Activated CD4-positive, CD25-positive, alpha-beta regulatory T cell treated with anti-CD3 and anti-CD28 coated beads, Interleukin-2, amount 50 U/mL, for 72 hours (primary cell): ENCODE measurements at places on chromosomes 1 and 21.

DNA sequence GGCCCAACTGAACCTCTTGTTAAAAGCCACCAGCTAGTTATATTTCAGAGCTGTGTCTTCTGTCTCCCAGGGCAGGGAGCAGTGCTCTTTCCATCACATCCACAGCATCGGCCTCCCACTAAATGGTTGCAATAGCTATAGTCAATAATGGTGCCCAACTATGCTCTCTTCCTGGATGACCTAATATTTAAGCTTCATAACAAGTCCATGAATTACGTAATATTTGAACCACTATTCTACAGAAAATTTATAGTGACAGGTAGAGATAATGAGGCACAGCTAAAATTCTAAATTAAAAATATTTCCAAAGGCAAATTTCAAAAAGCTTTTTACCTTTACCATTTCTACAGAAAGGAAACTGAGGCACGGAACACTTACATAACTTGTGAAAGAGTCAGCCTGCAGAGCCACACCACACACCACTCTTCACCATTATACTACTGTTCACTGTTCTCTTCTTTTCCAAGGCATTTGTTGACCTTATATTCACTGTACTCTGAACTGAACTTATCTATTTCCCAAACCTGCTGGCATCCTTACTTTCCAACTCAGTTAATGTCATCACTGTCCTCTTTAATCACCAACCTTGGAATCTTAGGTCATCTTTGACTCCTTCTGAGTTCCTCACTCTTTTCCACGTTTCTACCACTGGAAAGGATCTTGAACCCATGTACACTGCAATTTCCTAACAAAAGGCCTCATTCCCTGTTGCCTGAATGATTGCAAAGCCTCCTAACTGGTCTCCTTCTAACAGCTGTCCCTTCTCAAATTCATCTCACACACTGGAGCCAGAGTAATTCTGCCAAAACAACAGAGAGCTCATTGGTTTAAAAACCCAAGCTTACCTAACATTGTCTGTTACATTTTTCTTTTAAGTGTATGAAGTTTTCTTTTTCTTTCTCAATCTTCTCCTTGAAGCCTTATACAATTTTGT is 85.5 kb downstream of the DDAH1 start:
- DNase-seq: no peak

GRCh38 chr1:107459204-107459904 is 318.5 kb downstream of the NTNG1 start:
- no peak for DNase-seq

GRCh38 chr1:7983086-7983778 is 21.7 kb downstream of the PARK7 start:
- DNase-seq: no peak

DNA sequence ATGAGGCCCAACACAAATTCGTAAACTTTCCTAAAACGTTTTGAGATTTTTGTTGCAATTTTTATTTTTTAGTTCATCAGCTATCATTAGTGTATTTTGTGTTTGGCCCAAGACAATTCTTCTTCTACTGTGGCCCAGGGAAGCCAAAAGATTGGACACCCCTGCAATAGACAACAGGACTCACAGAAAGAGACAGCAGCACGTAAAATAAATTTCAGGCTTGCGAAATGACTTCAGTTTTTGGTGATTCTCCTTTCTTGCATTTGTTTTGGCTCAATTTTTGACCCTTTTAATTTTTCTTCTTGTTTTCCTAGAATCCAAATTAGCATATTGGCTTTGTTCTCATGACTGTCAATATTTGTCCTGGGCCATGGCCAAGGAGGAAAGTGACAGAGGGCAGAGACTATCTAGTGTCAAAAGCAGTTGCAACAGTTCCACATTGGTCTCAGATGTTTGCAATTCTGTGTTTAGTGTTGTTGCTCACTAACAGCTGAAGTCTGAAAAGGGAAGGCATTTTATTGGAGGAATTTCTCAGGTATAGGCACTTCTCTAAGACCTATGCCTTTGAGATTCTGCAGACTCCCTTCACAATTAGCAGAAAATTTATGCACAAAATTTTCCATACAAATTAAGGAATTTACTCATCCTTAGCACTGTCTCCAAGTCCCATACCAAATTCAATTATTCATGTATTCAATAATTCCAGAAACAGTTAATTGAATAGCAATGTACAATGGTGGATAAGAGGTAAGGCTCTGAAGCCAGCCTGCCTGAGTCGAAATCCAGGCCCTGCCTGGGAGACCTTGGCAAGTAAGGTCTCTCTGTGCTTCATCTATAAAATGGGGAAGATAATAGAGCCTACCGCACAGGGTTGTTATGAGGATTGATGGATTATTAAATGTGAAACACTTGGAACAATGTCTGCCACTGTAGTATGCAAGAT is 160.9 kb upstream of the IVNS1ABP start:
- DNase-seq: no peak

GRCh38 chr1:154794608-154795007 is 75.5 kb downstream of the KCNN3 start:
- DNase-seq: no peak

DNA sequence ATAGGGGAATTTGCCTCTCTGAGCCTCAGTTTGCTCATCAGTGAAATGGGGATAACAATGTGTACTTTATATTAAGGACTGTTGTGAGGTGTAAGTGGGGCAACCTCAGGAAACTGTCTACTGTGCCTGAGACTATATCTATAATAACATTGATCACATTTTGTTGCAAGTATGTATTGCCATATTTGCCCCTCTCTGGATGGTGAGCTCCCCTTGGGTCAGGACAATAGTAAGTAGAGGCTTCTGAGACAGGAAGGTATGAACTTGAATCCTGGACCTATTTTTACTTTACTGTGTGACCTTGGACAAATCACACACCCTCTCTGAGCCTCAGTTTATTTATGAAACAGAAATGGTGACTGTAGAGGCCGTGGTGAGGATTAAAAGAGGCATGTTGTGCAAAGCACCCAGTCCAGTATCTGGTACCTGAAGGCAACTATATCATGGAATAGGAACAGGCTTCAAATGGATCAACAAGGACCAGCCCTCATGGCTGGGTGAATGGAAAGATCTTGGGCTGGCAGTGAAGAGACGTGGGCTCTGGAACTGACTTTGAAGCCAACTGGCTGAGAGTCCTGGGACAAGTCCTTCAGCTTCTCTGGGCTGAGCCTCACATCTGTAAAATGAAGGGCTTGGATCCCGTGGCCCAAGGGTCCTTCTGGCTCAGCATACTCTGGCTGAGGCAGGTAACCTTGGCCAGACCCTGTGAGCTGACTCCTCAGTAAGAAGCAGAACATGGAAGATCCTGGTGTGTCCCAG is 35.0 kb upstream of the ID3 start:
- DNase-seq: no peak

DNA sequence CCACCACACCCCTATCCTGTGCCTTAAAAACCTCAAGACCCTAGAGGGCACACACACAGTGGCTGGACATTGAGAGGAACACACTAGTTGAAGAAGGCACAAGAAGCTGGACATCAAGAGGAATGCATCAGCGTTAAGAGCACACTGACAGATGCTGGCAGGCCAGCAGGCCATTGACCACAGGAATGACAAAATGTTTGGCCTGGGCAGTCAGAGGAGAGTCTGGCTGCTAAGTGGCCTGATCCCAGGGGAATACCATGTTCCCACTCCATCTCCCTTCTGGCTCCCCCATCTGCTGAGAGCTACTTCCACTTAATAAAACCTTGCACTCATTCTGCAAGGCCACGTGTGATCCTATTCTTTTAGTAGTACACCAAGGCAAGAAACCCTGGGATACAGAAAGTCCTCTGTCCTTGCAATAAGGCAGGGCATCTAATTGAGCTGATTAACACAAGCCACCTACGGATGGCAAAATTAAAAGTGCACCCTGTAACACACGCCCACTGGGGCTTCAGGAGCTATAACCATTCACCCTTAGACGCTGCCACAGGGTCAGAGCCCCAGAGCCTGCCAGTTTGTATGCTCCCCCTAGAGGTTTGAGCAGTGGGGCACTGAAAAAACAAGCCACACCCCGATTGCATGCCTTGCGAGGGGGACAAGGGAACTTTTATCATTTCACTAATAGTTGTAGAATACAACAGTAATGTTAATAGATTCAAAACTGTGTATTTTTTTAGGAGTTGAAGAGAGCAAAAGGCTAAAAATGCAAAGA is 1216.1 kb upstream of the NCAM2 start:
- no peak for DNase-seq

DNA sequence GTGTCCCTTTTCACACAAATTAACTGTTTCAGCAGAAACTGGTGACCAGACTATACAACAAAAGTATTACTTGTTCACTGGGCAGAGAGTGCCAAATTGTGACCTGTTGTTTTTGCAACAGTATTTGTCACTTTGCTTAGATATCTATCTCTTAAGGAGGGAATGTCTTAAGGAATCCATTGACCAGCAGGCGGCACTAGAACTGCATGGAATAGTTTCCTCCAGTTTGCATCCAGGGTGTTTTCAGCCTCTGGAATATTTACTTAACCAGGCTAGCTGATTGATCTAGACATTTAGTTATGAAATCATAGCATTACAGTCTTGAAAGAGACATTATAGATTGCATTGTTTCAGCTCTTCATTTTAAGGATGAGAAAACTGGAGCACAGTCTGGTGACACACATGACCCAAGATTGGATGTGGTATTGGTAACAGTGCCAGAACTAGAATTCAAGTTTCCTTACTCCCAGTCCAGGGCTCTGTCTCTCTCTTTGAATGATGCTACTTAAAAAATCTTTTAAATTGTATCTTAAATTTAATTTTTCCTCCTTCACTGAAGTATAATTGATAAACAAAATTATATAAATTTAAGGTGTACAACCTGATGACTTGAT is 16.9 kb downstream of the RPTN start:
- no peak for DNase-seq

DNA sequence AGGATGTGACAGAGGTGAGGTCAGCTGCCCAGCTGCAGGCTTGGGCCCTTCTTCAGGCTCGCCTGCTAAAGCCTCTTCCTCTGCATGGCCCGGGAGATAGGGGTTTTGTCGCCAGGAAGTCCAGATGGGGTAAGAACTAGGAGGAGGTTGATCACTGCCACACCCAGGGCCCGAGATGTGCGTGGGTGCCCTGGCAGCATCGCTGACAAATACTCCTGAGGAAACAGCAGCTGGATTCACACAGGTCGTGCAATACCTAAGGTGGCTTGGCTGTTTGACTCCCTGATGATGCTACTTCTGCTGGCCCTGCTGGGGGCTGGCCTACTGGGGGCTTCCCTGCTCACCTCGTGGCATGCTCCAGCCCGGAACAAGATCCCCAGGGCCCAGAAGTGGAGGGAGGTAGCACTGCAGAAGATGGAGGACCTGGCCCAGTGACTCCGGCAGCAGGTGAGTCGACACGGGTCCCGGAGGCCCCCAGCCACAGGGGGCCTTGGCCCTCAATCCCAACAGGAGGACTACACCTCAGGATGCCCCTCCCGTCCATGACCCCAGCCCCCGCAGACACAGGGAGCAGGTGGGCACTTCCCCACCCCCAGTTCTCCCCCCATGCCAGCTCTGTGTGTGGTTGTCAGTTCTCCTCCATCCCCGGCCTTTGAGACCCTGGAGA is 29.6 kb downstream of the FAAH start:
- DNase-seq: no peak

DNA sequence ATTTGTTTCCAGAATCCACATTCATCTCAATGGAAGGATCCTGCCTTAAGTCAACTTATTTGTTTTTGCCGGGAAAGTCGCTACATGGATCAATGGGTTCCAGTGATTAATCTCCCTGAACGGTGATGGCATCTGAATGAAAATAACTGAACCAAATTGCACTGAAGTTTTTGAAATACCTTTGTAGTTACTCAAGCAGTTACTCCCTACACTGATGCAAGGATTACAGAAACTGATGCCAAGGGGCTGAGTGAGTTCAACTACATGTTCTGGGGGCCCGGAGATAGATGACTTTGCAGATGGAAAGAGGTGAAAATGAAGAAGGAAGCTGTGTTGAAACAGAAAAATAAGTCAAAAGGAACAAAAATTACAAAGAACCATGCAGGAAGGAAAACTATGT is 2.6 kb downstream of the GADD45A start:
- DNase-seq: no peak

GRCh38 chr1:161723459-161724141 is 2.3 kb downstream of the FCRLB start:
- DNase-seq: no peak

DNA sequence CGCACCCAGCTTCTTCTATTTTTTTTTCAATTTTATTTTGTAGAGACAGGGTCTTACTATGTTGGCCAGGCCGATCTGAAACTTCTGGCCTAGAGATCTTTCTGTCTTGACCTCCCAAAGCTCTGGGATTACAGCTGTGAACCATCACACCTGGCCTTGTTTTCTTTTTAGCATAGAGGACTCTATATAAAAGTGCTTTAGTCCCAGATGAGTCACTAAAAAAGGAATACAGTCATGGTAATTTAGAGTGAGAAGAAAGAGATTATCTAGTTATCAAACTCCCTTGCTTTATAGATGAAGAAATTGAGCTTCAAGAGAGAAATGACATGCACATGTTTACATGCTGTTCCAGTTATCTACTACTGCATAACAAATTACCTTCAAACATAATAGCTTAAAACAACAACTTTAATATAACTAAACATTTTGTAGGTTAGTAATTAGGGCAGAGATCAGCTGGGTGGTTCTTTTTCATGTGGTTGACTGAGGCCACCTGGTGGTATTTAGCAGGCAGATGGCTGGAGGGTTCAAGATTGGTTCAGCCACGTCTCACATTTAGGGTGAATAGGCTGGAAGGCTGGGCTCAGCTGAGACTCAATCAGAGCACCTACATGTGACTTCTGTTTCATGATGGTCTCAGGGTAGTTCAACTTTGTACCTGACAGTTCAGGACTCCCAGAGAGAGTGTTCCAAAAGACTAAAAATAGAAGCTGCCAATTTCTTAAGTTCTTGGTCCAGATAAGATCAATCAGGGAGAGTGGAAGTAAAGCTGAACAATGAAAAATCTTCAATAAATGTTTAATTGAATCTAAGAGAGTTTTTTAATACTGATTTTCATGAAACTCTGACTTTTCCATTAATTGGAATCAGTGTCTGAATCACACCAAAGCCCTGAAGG is 16.9 kb upstream of the MTF2 start:
- DNase-seq: no peak

DNA sequence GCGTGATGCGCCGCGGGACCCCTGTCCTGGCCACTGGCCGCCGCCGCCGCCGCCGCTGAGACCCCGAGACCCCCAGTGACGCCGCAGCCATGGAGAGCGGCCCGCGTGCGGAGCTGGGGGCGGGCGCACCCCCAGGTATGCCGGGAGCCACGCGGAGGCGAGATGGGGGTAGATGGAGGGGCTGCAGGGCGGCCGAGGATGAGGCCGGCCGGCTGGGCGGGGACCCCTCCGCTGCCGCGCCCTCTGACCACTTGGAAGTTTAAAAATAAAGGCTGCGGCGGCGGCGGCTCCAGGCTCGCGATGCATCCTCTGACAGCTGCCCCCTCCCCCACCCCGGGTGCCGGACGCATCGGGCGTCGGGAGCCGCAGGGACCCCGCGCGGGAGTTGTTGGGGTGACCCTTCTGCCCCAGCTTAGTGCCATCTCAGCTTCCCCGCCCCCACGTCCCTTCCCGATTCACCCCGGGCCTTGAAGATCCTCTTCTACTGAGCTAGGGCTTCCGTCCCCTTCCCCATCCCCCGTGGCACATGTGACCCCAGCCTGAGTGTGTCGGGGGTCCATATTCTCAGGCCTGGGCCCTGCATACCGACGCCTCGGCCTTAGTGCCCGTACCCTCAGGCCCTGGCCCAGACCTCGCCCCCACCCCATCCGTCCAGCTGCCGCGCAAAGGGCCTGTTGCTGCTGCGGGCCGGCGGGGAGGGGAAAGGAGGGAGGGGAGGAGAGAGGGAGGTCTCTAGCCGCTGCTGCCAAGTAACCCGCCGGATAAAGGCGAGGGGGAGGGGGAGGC is 562 bp downstream of the MAP7D1 start:
- DNase-seq: peak; percentile 63
